Heart left ventricle (tissue), 16 donors: ENCODE measurements at places on chromosomes 16 and 17. TPM values are rescaled to one million over a fixed set of nuclear protein-coding genes. Genes with fewer than 3 reads are reported as not detected.

- DNase-seq = no peak
These were observed 40.2 kb downstream of the SMG6 start for GRCh38 chr17:2263183-2264066.

GRCh38 chr16:26709175-26709574 lies 357.6 kb upstream of the C16orf82 start:
- no peak for DNase-seq

GRCh38 chr16:67448580-67448979 lies 17.7 kb downstream of the HSD11B2 start:
- no peak for DNase-seq

GRCh38 chr17:51166987-51167931 lies 1.0 kb downstream of the NME2 start:
- DNase-seq = peak; percentile 40

GRCh38 chr16:14427371-14427948 lies 202.6 kb downstream of the PARN start:
- no peak for DNase-seq

- no peak for DNase-seq
These were observed 58.0 kb upstream of the HNF1B start for GRCh38 chr17:37802712-37803416.

TP53 gene
- 6.8 TPM for polyA plus RNA-seq
